Right cardiac atrium (tissue), 5 donors: ENCODE measurements at places on chromosomes 1 and 21.
A peak's percentile ranks its signal among the peaks of the same experiment; 100 is the strongest.

DNA sequence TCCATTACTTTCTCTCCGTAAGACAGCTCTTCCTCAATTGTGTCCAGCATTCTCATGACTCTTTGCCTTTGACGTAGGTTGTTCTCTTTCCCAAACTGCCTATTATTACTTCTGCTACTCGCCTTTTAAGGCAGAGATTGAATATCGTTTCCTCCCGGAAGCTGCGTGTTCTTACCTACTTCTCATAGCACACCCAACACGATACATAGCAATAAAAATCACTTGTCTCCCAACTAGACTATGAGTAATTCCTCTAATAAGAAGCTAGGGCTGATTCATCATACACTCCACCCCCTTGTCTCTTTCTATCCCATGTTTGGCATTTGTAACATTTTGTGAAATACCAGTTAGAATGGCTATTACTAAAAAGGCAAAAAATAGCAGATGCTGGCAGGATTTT, 55.8 kb upstream of the SGIP1 start:
- DNase-seq = no peak

- no peak for DNase-seq
These were observed 94.3 kb downstream of the PTBP2 start for GRCh38 chr1:96815914-96816313.

DNA sequence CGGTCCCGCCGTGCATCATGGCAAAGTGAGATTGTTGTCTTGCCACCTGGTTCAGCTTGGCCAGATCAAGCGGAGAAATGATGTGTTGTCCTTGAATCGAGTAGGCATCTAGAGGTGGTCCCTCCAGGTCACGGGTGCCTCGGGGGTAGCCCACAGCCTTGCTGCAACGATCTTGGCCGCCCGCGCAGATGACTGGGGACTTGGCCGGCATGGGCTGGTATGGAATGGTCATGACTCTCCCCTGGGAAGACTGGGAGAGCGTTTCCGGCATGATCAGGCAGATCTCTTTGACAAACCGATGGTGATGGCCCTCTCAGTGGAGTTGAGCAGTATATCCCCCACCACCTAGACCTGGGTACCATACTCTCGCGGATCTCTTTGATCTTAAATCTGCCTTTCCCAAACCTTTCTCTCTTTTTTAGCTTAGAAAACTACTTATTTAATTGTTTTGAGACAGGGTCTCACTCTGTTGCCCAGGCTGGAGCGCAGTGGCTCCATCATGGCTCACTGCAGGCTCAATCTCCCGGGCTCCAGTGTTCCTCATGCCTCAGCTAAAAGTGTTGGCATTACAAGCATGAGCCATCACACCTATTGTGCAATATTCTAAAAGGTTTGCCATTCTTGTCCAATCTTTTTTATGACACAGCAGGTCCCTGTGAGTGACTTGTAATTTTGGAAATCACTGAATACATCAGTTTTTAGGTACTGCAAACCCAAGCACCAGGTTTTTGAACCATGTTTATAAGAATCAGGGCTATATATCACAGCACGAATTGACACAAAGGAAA, 9.4 kb upstream of the ELAPOR1 start:
- DNase-seq = no peak

- DNase-seq = no peak
These were observed 149.9 kb downstream of the MRPL39 start for GRCh38 chr21:25457411-25457810.

- no peak for DNase-seq
These were observed 38.9 kb upstream of the GREM2 start for GRCh38 chr1:240650877-240651276.

DNA sequence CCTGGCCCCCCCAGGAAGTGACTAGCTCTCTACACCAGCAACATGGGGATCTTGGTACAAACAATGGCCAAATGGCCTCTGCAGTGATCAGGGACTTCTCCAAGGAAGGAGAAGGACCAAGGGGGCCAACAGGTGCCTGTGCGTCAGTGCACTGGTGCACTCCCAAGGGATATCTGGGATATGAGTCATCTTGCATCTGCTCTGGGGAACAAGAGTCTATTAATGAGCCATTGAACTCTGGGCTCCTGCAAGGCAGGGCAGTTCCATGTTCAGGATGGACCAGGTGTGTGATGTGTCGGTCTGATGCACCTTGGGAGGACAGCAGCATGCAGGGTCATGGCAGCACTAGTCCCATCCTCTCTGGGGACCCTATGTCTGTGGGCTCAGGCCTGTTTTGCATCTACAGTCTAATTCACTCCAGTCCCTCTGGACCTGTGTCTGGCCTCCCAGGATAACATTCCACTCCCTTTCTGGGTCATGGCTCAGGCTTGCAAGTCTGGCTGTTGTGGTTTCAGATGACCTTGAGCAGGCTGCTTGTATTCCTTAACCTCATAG, 125.3 kb downstream of the TRABD2B start:
- DNase-seq = no peak

DNA sequence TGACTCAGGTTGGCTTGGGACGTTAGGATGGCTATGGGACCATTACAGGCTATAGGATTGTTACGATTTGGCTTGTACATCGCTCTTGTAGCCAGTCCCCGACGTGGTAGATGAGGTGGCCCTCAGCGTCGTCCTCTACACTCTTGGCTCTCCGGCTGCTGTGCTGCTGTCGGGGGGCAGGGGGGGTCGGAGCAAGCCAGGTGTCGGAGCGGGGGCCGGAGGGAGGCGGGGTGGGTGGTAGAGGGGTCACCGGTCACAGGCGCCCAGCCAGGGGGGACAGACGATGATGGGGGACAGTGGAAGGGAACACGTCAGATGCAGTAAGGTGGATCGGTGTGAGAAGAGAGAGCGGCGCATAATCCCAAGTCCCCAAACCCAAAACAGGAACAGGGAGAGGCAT, 4.7 kb downstream of the CLK2 start:
- DNase-seq = no peak

GRCh38 chr1:192573499-192573898, 2.1 kb upstream of the RGS1 start:
- no peak for DNase-seq

DNA sequence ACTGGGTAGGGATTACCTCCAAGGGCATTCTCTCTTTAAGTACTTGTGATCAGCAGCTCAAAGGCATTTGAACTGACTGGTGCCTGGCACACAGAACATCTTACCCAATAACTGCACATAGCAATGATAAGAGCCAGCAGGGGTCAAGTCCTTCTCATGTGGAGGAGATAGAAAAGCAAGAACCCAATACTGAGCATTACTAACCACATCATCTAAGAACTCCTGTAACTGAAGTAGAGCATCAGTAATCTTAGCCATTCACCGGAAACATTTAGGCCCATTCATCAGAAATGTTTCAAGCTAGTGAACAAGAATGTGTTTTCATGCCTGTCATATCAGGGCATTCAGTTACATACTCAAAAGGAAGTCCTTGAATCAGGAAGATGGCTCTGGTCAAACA, 33.6 kb upstream of the THEM4 start:
- no peak for DNase-seq

GRCh38 chr21:46454634-46455390, 3.9 kb upstream of the DIP2A start:
- DNase-seq = no peak

DNA sequence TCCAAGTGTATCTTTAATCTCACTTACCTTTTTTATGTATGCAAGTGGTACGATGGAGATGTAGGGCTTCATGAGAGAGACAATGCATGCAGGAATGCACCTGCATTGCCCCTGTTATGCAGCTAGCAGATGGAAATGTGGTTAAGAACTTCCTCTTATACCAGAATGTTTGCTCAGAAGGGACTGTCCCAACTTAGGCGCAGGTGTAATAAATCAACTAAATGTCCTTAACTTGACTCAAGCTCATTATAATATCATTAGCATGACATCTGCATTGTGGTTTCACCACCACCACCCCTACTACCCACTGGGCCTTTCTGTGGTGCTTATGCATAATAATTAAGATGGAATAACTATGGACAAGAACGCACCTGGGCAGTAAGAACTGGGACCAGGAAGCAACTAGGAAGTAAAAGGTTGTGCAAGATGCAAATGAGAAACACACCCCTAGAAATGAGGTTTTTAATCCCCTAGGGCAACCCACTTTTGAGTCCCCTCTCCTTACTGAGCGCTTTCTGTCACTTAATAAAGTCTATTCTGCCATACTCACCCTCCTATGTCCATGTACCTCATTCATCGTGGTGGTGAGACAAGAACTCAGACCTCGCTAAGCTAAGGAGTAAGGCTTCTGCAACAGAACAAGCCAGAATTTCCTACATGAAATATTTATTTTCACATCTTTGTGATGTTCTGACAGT, 1103.3 kb upstream of the B3GALT2 start:
- DNase-seq = no peak

DNA sequence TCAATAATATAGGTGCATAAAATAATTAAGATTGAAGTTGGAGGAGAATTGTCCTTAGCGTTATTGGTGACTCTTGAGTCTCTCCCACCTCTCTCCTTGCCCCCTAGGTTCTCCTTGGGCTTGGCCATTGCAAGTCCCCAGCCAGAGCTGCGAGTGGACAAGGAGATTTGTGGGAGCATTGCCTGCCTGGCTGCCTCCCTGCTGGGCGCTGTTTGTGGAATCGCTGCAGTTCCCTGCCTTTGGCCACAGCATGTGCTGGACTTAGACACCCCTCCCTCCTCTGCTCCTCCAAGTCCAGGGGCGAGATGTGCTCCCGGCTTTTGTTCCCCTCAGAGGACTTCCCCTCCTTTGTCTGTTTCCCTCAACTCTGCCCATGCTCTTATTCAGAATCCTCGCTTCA, 21.9 kb upstream of the HUNK start:
- DNase-seq = no peak

DNA sequence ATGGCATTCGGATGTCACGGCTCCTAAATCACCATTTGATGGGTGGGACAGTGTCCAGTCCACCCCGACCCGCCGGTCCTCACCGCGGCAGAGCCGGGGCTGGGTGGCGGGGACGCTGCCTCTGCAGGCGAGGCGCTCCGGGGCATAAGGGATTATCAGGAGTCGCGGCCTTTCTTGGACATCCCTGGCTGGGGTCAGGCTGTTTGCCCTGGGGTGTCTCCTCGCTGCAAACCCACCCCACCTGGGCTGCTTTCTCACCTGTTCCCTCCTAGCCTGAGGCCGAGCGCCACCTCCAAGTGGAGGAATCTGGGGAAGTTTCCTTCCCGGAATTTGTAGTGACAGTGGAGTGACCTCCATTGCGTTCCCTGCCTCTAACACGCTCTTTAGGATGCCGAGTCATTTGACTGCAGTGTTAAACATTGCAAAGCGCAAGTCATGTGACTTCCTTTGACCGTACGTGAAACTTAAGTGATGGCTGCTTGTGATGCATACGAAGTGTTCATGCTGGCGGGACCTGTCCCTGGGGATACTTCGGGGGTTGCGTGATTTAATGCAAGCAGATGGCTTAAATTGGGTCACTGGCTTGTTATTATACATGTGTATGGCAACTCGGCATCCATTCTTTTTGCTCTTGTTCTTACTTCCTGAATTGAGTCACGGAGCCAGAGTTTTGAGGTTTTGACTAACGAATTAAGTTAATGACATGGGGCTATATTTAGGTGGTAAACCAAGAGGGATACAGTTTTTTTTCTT, 536 bp downstream of the LGALS8 start:
- peak; percentile 61 for DNase-seq

- peak; percentile 42 for DNase-seq
These were observed 95.2 kb downstream of the ITPKB start for GRCh38 chr1:226643611-226644540.

GRCh38 chr1:156516821-156517220, 16.2 kb upstream of the MEF2D start:
- no peak for DNase-seq

DNA sequence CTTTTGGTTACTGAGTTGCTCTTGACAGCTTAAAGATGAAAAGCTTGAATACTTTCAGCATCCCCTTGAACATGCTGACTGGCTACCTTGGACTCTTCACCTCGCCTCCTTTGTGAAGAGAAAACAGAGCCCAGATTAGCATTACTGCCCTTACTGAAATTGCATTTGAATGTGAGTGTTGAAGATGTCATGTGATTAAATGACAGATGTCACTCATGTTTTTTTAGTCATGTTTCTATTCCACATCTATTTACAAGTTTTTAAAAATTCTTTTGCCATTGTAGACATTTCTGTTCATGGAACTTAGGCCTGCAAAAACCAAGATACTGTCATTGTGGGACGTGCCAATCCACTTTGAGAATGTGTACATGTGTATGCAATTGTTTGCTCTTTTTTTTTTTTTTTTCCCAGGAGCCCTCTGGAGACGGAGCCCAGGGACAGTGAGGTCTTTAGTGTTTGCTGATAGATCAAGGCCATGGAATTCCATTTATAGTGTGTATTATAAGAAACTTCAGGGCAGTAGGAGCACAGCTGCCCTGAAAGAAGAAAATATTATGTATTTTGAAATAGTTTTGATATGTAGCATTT, 25.7 kb upstream of the IVNS1ABP start:
- no peak for DNase-seq

DNA sequence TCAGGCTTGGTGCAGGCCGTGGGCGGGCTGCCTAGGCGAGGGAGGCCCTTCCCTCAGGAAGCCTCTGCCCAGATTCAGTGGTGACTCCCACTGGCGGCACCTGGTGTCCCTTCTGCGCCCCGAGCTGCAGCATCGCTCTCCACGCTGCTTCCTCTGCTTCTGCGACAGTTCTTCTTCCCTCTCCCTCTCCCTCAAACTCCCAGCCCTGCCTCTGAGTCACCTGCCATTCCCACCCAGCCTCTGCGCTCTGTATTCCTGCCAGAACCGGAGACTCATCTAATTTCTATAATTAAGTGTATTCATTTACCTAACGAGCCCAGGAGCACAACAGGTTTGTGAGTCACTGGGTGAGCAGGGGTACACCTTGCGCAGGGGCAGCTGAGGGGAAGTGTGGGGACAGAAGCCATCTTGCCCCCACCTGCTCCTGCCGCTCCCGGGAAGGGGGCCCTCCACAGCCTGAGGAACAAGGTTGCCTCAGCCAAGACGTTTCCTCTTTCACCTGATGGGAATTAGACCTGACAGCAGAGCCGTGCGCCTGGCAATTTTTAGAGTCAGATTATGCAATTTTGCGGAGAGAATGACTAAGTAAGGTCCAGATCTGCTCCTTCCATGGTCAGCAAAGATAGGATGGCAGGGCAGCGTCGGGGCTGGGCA, 19.4 kb downstream of the KCNC4 start:
- DNase-seq = no peak

DNA sequence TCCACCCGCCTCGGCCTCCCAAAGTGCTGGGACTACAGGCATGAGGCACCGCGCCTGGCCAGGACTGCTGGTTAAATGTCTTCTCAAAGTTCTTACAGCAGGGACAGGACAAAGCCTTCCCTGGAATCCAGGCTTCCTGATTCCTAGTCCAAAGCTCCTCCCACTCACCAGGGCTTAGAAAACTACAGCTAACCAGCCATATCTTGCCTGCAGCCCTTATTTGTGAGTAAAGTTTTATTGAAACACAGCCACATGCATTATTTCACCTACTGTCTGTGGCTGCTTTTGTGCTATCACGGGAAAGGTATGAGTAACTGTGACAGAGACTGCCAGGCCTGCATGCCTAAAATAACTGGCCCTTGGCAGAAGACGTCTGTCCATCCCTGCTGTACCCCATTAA, 24.4 kb downstream of the TMCO4 start:
- no peak for DNase-seq

GRCh38 chr1:220631238-220631815, 58.8 kb upstream of the C1orf115 start:
- DNase-seq = no peak
